ENCODE measurements at places on chromosomes 12 and 14. TPM values are rescaled to one million over a fixed set of nuclear protein-coding genes. Genes with fewer than 3 reads are reported as not detected.

DNA sequence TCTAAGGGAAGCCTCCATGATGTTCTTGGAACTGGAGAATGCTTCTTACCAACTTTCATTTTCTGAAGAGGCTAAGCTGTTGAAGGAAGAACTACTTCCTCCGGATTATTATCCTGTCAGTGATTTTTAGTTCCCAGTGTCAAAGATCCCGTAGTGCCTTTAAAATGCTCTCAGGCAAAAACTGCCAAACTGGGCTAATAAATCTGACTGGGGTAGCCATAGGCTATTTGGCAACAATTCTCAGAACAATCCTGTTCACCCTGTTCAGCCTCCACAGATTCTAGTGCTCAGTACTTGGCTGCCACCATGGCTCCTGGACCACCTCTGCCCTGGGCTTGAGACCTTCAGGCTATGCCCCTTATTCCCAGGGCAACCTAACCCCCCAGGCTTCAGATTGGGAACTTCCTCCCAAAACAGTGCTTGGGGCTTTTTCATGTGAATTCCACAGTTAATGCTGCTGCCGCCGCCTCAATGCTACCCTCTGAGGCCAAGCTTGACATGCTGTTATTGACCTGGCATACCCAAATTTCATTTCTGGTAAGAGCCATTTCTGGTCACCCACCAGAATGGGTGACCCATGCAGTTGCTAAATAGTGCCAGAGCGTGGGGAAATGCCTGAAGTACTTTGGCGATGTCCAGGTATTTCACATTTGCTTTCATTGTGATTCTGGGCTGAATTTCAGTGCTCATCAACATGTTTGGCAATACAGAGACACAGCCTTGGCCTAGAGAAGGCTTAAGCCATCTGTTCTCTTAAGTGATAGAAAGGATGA, 110.0 kb upstream of the ARHGAP5 start:
- DNase-seq, result no peak

GRCh38 chr14:50943261-50943942, 881 bp downstream of the PYGL start:
- no peak for DNase-seq

GRCh38 chr12:93156086-93156716, 221.5 kb upstream of the NUDT4 start:
- no peak for DNase-seq

DNA sequence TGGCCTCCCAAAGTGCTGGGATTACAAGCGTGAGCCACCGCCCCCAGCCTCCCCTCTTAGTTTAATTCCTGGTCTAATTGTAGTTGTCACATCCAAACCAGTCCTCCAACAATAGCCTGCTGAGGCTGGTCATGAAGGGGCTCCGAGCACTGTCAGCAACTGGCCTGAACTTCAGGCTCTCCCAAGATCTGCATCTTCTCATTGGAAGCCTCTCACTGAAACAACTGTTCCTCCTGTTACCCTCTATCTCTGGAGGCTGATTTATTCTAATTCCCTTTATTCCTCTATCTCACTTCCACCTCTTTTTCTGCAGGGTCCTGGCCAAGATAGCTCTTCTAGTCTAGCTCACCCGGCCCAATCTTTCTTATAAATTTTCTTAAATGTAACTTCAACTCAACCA, 89.4 kb downstream of the DUSP16 start:
- no peak for DNase-seq

- DNase-seq, result no peak
These were observed 200.6 kb upstream of the TBX3 start for GRCh38 chr12:114884575-114884974.

Gene KSR2
- total RNA-seq, result 0.02 TPM

Gene ACOT6
- not detected for total RNA-seq

DNA sequence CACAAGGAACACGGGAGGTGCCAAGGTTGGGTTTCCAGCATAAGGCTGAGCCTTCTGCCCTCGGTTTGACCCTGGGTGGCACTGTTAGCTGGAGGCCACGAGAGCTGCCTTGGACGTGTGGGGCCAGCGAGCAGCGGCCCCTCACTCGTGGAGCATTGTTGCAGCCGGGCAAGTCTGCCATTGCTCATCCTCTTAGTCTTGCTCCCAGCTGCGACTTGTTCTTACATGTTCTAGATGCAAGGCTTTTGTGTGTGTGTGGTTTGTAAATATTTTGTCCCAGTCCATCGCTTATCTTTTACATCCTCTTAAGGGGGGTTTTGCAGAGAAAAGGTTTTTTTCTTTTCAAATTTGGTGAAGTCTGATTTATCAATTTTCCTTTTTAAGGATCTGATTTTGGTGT, 21.1 kb upstream of the C1S start:
- DNase-seq, result no peak

GRCh38 chr14:95495538-95496025, 20.9 kb downstream of the SYNE3 start:
- DNase-seq, result peak; percentile 77

Gene ASPG
- not detected for total RNA-seq

- no peak for DNase-seq
These were observed 288.6 kb downstream of the PDZRN4 start for GRCh38 chr12:41476499-41477439.

Gene SETD1B
- 16.7 TPM for total RNA-seq

Gene DCP1B
- total RNA-seq, result 9.0 TPM

Gene WNT5B
- not detected for total RNA-seq

- DNase-seq, result no peak
These were observed 79.3 kb downstream of the TMEM121 start for GRCh38 chr14:105605464-105606304.

DNA sequence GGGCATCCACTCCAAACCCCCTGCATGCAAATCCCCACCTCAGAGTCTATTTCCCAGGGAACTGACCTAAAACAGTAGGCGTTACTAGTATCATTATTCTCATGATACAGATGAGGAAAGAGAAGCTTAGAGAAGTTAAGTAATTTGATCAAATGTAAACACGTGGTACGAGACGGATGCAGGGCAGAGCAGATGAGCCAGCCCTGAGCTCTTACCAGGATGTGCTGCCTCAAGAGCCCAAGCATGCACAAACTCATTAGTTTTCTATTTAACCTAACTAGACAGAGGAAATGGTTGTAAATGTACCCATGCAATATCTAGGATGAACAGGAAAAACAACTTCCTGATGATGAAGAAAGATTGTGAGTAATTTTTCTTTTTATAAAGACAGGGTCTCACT, 173.3 kb upstream of the RASSF8 start:
- no peak for DNase-seq

- no peak for DNase-seq
These were observed 17.0 kb upstream of the KERA start for GRCh38 chr12:91074851-91075250.

- DNase-seq, result no peak
These were observed 468.7 kb upstream of the FLRT2 start for GRCh38 chr14:85061256-85061655.

GRCh38 chr12:122183588-122183940, 641 bp downstream of the LRRC43 start:
- DNase-seq, result no peak

DNA sequence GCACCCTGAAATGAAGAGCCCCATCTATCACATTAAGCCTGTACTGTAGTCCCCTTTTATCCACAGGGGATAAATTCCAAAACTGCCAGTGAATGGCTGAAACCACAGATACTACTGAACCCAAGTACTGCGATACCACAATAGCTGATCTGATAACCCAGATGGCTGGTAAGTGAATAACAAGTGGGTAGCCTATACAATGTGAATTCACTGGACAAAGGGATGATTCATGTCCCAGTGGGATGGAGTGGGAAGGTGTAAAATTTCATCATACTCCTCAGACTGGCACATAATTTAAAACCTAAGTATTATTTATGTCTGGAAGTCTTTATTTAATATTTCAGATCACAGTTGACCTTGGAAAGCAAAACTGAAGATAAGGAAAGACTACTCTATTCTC, 201.3 kb downstream of the GPHN start:
- DNase-seq, result no peak

Gene CCDC197
- total RNA-seq, result 0.49 TPM

GRCh38 chr14:31057701-31058364, 31.7 kb upstream of the STRN3 start:
- DNase-seq, result no peak

DNA sequence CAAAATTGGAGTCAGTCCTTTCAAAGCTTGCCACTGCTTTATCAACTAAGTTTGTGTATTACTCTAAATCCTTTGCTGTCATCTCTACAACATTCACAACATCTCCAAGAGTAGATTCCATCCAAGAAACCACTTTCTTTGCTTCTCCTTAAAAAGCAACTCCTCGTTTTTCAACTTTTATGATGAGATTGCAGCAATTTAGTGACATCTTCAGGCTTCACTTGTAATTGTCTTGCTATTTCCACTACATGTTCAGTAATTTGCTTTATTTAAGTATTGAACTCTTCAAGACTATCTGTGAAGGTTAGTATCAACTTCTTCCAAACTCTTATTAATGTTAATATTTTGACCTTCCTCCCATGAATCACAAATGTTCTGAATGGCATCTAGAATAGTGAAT, 747.9 kb downstream of the TMTC2 start:
- no peak for DNase-seq

Gene SDR39U1
- 72.3 TPM for total RNA-seq

Gene SSPN
- not detected for total RNA-seq

GRCh38 chr12:9273276-9273675, 65.1 kb upstream of the PZP start:
- DNase-seq, result no peak

GRCh38 chr12:23775208-23775607, 174.3 kb downstream of the SOX5 start:
- DNase-seq, result no peak

GRCh38 chr14:63725786-63726460, 1.9 kb downstream of the SGPP1 start:
- DNase-seq, result no peak

DNA sequence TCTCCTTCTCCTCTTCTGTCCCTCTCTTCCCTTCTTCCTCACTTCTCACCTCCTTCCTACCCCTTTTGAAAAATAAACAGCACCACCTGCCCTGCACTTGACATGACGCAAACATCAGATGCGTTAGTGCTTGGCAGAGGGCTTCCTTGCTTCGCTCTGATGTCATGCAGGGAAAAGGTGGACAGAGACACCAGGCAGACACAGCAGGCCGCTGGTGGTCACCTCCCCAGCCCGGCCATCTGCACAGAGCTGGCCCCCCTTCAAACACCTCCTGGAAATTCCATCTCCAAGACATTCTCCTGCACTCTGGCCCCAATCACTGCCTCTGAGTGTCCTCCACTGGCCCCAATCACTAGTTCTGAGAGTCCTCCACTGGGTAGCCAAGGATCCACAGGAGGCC, 353.6 kb downstream of the MED13L start:
- DNase-seq, result no peak

GRCh38 chr12:15428632-15429031, 106.3 kb downstream of the PTPRO start:
- DNase-seq, result no peak

DNA sequence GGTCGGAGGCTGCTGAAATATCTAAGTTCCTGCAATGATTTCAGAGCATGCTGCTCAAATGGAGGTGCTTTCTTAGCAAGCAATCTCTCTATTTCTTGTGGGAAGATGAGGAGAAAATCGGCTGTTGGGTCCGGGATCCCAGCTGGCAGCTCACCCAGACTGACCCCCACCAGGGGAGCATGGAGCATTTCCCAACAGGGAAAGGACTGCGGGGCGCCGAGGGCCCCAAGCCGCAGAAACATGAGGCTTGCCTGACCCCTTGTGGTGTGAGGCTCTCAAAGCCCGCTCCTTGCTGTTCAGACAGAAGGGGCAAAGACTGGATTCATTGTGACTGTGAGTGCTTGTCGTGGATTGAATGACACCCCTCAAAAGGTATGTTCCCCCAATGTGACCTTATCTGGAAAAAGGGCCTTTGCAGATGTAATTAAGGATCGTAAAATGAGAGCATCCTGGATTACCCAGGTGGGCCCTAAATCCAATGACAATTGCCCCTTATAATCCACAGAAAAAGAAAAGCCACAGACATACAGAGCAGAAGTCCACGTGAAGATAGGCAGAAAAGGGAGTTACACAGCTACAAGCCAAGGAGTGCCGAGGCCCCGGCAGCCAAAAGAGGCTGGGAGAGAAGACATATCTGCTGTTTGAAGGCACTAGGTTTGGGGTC, 116.3 kb upstream of the VASH1 start:
- DNase-seq, result no peak

Gene ZDHHC22
- total RNA-seq, result not detected

DNA sequence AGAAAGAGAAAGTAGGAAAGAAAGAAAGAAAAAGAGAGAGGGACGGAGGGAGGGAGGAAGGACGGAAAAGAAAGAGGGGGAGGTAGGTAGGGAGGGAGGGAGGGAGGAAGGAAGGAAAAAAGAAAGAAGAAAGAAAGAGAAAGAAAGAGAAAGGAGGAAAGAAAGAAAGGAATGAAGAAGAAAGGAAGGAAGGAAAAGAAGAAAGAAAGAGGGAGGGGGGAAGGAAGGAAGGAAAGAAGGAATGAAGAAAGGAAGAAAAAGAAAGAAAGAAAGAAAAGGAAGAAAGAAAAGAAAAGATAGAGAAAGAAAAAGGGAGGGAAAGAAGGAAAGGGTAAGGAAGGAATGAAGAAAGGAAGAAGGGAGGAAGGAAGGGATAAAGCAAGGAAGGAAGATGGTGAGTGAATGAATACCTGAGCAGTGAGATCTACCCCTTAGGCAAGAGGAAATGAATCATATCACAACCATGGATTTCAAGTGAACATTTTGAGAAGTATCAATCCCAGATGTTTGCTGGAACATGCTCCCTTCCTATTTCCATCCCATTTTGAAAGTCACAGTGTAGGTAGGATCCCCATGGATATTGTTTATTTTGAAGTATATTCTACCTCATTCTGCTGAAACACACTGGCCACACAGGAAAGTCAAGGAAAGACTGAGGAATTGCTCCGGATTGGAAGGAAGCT, 639.4 kb upstream of the TBX3 start:
- no peak for DNase-seq

GRCh38 chr14:91273885-91274273, 29.4 kb upstream of the GPR68 start:
- no peak for DNase-seq

DNA sequence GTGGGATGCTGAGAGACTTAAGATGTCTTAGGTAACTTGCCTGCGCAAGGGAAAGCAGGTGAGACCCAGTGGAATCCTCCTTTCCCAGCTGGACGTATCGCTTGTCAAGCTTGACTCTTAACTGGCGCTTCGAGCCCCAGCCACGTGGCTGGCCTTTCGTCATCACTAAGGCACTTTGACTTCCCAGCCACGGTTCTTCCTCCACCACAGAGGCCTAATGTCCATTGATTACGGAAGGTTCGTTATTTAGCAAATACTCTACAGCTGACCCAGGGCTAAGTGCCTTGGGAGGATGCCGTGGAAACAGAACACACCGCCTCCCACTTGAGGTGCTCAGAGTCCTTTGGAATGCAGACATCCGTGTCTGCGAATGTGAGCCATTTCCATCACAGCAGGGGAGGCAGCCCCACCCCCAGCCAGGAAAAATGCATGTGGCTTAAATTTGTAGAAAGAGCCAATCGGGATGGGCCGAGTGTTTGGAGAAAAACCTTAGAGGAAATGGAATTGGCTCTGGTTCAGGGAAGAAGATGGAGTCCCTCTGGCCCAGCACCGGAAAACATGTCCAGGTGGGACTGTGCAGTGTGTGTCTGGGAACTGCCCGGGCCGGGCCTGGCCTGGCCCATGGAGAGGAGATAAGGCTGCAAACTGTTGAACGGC, 115.7 kb downstream of the PLXNC1 start:
- no peak for DNase-seq

Measured in activated naive CD4-positive, alpha-beta T cell treated with anti-CD3 and anti-CD28 coated beads, Interleukin-2, amount 50 U/mL, for 72 hours (primary cell).